ENCODE measurements at places on chromosomes 2 and 18. TPM values are rescaled to one million over a fixed set of nuclear protein-coding genes. Genes with fewer than 3 reads are reported as not detected.

Gene RAB17
- 12.6 TPM for total RNA-seq

DNA sequence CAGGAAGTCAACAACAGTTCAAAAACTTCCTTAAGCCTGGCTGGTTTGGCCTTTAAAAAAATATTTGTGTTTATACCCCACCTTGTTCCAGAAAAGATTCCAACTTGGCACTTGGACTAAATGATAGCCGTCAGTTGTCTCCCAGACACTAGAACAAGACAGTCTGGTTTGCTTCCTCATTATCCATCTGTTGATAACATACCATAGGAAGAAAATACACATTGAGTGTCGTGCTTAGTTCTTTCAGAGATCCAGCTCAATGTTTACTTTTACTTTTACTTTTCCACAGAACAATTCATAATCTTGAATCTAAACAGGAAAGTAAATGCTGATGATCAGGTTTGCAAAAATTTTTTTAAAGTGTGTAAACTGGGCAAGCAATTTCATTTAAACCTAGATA is 2.4 kb upstream of the VPS54 start:
- DNase-seq: peak; percentile 62
- no peaks in the 10 kb centered on the region for H3K4me1 ChIP-seq
- H3K27me3 ChIP-seq: no peaks in the 10 kb centered on the region
- H3K4me3 ChIP-seq: no peak overlapping the region
- H3K27ac ChIP-seq: peak overlapping the region; percentile 98

Gene ZRANB3
- 11.1 TPM for total RNA-seq

GRCh38 chr2:65357959-65358294 is 74.5 kb downstream of the SPRED2 start:
- no peaks in the 10 kb centered on the region for H3K4me1 ChIP-seq
- no peaks in the 10 kb centered on the region for H3K27me3 ChIP-seq
- no peaks in the 10 kb centered on the region for H3K36me3 ChIP-seq
- H3K27ac ChIP-seq: no peak overlapping the region

- H3K36me3 ChIP-seq: no peaks in the 10 kb centered on the region
- no peaks in the 10 kb centered on the region for H3K4me1 ChIP-seq
- H3K27ac ChIP-seq: no peak overlapping the region
- H3K27me3 ChIP-seq: no peaks in the 10 kb centered on the region
- DNase-seq: no peak
Measured at GRCh38 chr2:57562495-57562894, 484.1 kb upstream of the VRK2 start.

GRCh38 chr2:68167186-68167585 is 9.5 kb downstream of the PNO1 start:
- no peaks in the 10 kb centered on the region for H3K36me3 ChIP-seq
- no peaks in the 10 kb centered on the region for H3K4me1 ChIP-seq
- no peak for DNase-seq
- no peaks in the 10 kb centered on the region for H3K27me3 ChIP-seq
- no peak overlapping the region for H3K4me3 ChIP-seq

Gene ERLEC1
- 73.2 TPM for total RNA-seq

DNA sequence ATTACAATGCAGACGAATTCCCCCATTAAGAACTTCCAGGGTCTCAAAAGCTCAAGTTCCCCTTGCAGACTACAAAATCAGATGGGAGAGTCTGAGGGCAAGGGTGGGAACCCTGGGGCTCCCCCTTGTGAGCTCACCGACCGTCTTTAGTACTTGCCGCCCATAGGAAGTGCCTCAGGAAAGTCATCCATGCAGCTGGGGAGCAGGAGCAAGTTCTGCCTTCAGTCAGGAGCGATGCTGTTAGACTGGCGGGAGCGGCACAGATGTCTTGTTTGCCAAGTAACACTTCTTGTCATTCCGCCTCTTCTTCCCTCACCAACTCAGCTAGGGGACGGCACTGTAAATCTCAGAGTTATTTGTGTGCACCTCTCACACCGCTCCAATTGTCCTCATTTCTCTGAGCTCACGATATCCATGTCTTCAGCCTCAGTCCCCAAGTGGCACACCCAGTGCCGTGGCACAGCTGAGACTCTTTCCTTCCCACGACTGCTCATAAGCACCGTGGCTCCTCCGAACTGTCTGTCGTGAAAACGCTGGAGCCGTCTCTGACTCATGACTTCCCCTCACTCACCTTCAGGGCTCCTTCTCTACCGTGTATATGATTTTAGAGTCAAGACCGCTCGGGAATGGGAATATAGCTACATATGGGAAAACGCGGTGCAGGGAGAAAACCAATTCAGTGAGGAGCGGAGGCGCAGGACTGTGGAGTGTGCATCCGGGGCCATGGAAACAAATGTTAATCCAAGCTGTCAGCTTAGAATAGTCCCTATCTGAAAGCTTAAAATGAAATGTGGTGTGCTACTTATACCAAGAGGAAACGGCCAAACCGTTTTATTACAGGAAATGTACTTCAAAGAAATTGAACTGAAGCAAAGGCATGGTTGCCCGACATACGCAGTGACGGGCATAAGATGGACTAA is 34.0 kb downstream of the UXS1 start:
- H3K36me3 ChIP-seq: no peaks in the 10 kb centered on the region
- no peak overlapping the region for H3K4me3 ChIP-seq
- DNase-seq: no peak
- no peaks in the 10 kb centered on the region for H3K27me3 ChIP-seq

Gene RUFY4
- 0.27 TPM for total RNA-seq

Gene ZEB2
- total RNA-seq: 80.4 TPM

GRCh38 chr2:127419448-127420038 is 1.3 kb downstream of the PROC start:
- H3K4me3 ChIP-seq: no peak overlapping the region
- H3K4me1 ChIP-seq: peaks cover 10% of the 10 kb centered on the region
- DNase-seq: no peak
- no peak overlapping the region for H3K27ac ChIP-seq
- H3K27me3 ChIP-seq: peaks cover 9% of the 10 kb centered on the region
- H3K36me3 ChIP-seq: no peaks in the 10 kb centered on the region

- no peaks in the 10 kb centered on the region for H3K36me3 ChIP-seq
- no peaks in the 10 kb centered on the region for H3K27me3 ChIP-seq
- no peak overlapping the region for H3K4me3 ChIP-seq
- no peaks in the 10 kb centered on the region for H3K4me1 ChIP-seq
- no peak overlapping the region for H3K27ac ChIP-seq
Measured at GRCh38 chr2:36294316-36294721, 61.3 kb upstream of the CRIM1 start.

DNA sequence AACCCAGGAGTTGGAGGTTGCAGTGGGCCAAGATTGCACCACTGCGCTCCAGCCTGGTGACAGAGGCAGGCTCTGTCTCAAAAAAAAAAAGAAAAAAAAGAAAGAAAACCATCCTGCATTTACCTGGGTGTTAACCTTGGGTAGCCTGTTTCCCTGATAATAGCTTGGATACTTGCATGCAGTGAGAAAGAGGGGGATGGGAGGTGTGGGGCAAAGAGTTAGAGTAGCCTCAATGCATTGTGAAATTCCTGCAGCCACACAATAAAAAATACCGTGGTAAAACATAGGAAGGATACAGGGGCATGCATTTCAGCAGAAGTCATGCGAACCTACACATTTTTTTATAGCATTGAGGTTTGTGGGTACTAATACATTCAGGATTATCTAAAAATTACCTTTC is 76.6 kb upstream of the ZNF516 start:
- no peaks in the 10 kb centered on the region for H3K4me1 ChIP-seq
- no peak overlapping the region for H3K27ac ChIP-seq
- no peak overlapping the region for H3K4me3 ChIP-seq
- no peaks in the 10 kb centered on the region for H3K36me3 ChIP-seq
- no peak for DNase-seq

Gene TEX44
- 10.6 TPM for total RNA-seq

DNA sequence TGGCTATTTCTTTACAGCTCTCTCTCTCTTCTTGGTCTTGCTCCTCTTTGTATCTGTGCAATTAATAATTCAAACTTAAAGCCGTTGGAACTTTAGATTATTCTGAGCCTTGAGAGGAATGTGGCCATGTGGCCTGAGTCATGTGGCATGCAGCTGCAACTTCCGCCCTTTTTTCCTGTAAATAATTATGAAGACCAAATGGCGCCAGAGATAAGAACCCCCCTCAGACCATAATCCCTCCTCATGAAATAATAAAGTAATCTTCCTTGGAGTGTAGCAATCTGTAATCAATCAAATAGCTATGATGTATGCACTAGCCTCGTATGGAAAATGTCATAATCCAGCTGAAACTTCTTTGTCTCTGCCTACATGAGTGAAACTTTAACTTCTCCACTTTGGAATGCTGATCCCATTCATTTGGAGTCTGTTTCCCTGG is 13.5 kb upstream of the TWSG1 start:
- no peak overlapping the region for H3K4me3 ChIP-seq
- no peak for DNase-seq
- no peaks in the 10 kb centered on the region for H3K36me3 ChIP-seq
- no peaks in the 10 kb centered on the region for H3K4me1 ChIP-seq
- H3K27me3 ChIP-seq: no peaks in the 10 kb centered on the region

Gene HRH4
- total RNA-seq: not detected

DNA sequence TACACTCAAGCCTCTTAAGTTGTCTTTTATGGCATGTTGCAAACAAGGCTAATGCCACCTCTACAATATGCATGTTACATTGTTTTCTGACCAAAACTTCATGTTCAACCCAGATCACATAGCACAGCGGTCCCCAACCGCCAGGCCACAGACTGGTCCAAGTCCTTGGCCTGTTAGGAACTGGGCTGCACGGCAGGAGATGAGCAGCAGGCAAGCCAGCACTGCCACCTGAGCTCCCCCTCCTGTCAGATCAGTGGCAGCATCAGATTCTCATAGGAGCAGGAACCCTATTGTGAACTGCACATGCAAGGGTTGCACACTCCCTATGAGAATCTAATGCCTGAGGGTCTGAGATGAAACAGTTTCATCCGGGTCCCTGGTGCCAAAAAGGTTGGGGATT is 324.8 kb upstream of the CHAC2 start:
- H3K4me3 ChIP-seq: no peak overlapping the region
- H3K36me3 ChIP-seq: no peaks in the 10 kb centered on the region
- H3K27me3 ChIP-seq: no peaks in the 10 kb centered on the region
- no peak for DNase-seq
- H3K4me1 ChIP-seq: no peaks in the 10 kb centered on the region

- no peak overlapping the region for H3K4me3 ChIP-seq
- no peak for DNase-seq
- no peaks in the 10 kb centered on the region for H3K36me3 ChIP-seq
- no peak overlapping the region for H3K27ac ChIP-seq
Measured at GRCh38 chr2:202976809-202977208, 37.9 kb upstream of the NBEAL1 start.

Gene UGT1A3
- 0.64 TPM for total RNA-seq

Gene SPDYA
- total RNA-seq: 7.3 TPM

GRCh38 chr2:111162718-111163331 is 42.1 kb downstream of the BCL2L11 start:
- H3K27me3 ChIP-seq: no peaks in the 10 kb centered on the region
- H3K4me3 ChIP-seq: no peak overlapping the region
- H3K27ac ChIP-seq: no peak overlapping the region
- no peak for DNase-seq
- H3K4me1 ChIP-seq: no peaks in the 10 kb centered on the region

All from prostate gland (tissue), 2 donors.